ENCODE measurements at places on chromosomes 11 and 22.

DNA sequence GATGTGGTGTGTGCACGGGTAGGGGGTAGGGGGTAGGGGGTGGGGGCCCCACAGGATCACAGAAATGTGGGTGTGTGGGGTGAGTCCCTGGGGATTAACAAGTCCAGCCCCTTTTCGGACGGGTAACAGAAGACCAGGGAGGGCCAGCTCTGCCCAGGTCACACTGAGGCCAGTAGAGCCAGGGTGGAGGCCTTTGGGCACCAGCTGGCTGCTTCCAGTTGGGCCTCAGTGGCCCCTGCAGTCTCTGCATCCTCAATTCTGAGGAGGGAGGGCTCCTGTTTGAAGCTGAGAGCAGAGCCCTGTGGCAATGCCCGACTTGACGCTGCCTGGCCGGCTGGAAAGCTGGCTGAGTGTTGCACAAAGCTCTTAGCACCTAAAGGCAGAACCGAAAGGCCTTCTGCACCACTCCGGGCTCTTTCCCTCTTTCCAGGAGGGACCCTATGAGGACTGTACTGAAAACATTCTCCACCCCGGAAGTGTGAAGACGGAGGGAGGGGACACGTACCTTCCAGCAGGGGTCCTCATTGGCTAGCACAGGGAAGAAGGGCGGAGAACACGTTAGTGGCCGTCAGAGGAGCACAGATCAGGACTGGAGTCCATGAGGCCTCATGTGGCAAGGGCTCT is 120.4 kb downstream of the PHF21B start:
- DNase-seq: no peak

DNA sequence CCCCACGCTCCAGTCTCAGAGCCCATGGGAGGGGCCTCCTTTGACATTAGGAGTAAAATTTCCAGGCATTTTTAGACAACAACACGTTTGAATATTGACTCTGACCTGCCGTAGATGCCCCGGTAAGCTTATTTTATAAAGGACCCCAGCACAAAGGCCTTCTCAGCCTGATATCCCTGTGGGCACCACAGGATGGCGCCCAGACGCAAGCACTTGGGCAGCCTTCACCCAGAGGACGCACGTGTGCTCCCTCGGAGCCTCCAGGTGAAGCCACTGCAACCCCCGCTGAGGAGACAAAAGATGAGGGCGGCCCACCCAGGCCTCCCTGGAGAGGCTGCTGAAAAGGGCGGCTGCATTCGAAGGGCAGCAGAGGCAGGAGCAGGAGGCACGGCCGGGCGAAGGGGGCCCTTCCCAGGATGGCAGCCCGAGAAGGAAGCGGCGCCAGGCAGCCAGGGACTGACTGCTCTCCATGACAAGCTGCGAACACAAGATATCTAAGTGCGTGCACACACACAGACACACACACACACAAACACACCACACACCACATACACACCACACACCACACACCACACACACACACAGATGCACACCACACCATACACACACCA is 15.2 kb upstream of the TH start:
- no peak for DNase-seq

- peak; percentile 12 for DNase-seq
These were observed 213.5 kb upstream of the NAV2 start for GRCh38 chr11:19499026-19499669.

DNA sequence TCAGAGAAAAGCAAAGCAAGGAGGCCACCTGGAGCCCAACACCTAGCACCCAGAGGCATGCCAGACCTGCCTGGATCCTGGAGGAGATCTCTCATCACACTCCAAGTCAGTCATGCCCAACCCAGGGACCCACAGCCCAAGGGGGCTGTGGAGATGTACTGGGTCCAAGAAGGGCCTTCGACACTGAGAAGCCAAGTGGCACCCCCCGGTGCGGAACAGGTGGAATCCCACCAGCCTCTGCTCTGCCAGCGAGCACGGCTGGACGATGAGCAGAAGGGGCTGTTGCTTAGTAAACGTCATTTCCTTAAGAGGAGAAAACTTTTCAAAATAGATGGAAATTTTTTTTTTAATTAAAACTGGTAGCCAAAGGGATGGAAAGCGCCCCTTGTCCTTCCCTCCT is 171.9 kb upstream of the GRK3 start:
- no peak for DNase-seq
